Right hindlimb (tissue), 1 donor: ENCODE measurements at places on chromosomes 5 and 9.

DNA sequence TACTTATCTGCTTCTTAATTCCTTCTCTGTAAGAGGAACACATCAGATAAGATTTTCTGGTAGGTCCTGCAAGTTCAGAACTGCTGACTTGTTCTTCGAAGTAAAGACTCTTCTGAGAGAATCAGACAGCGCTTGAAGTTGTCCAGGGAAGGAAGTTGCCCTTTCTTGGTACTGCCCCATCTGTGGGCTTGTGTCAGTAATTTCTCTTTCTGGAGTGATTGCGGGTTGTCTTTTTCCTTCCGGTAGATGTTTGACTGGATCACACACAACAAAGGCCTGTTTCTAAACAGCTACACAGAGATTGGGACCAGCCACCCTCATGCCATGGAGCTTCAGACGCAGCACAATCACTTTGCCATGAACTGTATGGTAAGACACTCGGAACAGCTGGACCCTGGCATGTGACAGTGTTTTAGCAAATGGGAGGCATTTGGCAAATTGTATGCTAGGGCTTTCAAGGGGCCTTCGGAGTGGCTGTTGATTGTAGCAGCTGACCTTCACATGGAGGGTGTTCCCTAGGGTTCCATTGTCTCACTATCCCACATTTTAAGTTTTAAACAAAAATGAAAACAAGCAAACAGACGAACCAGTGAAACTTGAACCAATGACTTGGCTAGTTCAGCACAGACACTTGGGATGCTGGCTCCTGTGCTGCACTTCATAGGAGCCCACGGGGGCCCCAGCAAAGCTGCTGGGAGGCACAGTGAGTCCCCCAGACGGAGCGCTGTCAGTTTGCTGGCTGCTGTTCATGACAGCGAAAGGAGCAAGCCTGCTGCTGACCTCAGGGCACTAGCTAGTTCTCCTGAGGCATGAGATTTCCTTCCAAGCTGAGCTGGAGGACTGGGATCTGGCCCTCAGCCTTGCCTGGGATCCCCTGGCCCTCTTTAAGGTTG, 149.9 kb downstream of the TRIO start:
- peak; percentile 47 for DNase-seq

DNA sequence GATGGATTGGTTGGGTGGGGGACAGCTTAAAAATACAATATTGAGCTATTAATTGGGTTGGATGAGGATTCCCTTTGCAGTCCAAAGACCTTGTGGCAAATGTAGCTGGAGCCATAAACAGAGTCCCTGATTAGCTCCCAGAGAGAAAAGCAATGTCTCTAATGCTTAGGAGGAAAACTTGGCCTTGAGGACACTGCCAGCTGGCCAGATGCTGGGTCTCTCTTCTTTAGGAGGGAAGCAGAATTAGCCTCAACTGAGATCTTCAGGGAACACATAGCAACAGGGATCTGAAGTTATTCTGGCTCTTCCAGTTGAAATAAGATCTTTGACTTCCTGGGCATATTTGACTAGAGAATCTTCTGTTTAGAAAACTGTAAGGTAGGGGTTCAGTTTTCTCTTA, 121.7 kb upstream of the WWC1 start:
- DNase-seq: no peak

GRCh38 chr5:151758141-151758429, 346 bp downstream of the ATOX1 start:
- DNase-seq: peak; percentile 44

- no peak for DNase-seq
Measured at GRCh38 chr5:164893071-164893470, 1387.7 kb downstream of the MAT2B start.

DNA sequence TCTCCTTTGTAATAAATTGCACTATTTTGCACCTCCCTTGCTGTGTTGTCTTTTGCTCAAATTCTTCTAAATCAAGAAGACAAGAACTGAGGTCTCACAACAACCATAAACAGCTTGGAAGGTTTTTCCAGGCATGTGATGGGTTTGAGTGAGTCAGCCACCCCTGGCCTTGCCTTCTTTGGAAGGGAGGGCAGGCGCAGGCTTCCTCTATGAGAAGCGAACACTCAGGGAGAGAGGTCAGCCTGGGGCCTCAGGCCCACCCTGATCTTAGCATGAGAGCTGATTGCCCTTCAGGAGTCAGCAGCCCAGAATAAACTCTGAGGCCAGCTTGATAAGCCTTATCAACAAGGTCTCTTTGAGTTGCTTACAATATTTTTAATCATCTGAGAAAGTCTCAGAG, 31.6 kb downstream of the S1PR3 start:
- no peak for DNase-seq

GRCh38 chr9:24901319-24901718, 355.6 kb upstream of the IZUMO3 start:
- DNase-seq: no peak

- no peak for DNase-seq
Measured at GRCh38 chr5:45578270-45578669, 117.9 kb downstream of the HCN1 start.

DNA sequence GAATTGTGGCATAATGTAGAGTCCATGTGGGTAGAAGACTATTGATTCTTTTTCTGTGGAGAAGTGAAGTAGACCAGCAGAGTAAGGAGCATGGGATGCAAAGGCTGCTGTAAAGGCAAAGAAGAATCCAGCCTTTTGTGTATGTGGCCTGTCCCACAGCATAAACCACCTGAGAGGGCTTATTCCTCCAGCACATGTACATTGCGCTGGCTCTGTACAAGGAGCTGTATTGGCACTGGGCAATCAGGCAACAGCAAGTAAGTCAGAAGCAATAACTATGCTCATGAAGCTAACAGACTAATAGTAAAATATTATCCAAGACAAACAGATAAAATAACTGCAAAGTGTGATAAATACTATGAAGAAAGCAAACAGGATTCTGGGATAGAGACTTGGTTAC, 86.2 kb downstream of the LURAP1L start:
- no peak for DNase-seq

DNA sequence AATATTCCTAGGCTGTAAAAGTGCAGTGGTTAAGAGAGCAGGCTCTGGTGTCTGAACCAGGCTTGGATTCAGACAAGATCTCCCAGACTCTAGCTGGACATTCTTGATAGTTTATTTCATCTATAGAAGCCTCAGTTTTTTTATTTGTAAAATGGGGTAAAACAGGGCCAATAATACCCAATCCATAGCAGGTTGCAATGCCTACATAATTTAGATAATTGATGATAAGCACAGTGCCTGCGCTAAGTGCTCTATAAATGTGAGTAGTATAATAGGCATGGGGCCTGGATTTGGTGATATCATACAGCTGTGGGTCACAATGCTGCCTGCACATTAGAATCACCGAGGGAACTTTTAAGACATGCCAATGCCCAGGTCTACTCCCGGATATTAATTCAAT, 603.5 kb downstream of the ISL1 start:
- DNase-seq: no peak

GRCh38 chr5:137815202-137815990, 52.3 kb upstream of the MYOT start:
- DNase-seq: no peak

DNA sequence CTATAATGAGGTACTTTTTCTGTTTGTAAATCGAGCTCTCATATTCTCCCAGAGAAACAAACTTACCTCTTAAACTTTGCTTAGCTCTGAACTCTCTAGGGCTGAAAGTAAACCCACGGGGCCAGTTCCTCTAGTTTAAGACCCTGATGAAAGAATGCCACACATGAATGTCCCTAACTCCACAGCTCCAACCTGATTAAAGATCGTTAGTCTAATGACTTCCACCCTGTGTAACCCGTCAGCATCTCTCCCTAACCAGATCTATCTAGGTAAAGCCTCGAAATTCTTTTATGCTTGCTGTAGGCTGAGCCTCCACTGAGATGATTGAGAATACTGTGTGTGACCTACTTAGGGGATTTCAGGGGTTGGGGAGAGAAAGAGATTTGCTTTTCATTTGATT, 27.0 kb downstream of the ADRA1B start:
- no peak for DNase-seq

DNA sequence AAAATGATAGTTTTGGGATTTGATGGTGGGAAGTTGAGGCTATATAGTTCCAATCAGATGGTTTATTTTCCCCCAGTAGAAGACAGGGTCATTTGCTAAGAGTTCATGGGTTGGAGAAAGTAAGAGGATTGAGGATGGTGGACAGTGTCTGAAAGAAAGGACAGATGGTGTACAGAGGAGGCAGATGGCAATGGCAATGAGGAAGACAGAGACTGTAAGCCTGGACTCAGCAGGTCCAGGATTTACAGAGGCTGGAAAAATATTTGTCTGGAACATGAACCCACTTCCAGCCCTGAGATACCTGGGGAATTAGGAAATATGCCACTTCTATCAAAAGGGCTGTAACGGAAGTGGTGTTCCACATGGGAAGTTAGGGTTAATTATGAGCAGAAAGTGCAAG, 84.5 kb downstream of the PCSK1 start:
- no peak for DNase-seq

DNA sequence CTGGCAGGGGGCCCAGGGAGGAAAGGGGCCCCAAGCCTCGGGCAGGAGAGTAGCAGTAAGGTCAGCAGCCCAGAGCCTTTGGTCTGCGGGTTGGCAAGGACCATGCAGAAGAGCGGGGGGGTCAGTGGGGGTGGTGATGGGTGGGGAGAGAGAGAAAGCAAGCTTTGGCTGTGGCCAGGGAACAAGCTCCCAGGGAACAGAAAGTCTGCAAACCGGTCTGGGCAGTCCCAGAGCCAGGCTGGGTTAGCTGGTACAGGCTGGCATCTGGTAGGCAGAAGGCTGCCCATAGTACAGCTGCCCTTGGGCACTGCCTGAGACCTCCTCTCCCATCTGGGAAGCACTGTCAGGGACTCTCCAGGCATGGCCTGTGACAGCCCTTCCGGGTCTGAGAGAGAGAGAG, 10.5 kb upstream of the EPB41L4B start:
- DNase-seq: peak; percentile 67

DNA sequence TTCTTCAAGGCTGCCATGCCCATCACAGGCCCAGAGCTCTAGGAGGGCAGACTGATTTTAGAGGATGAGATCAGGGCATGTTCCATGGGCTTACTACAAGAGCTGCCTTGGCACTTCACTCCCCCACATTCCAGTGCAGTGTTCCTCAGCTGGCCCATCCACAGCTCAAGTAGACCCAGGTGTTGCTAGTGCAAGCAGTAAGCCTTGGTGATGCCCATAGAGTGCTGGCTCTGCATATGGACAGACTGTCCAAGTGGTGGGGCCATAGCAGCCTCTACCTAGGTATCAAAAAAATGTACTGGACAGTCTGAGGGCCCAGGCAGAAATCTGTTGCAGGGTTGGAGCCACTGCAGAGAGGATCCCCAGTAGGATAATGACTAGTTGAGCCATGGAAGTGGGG, 366.6 kb downstream of the FGF10 start:
- no peak for DNase-seq

DNA sequence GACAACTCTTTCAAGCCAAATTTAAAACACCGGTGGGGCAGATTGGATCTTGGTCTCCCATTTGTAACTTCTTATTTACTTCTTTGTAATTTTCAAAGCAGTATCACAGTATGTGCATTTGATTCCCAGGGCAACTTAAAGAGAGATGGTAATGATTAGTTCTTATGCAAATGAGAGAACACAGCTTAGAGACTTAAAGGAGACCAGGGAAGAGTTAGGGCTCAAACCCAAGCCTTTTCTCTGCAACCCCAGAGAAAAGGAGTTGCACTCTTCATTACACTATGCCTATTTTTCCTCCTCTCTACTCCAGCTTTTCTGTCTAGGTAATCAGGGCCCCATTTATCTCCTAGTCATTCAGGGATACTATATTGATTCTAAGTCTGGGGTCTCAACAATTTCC, 237.8 kb upstream of the NMUR2 start:
- no peak for DNase-seq

- no peak for DNase-seq
Measured at GRCh38 chr5:159854916-159855315, 61.4 kb upstream of the ADRA1B start.

DNA sequence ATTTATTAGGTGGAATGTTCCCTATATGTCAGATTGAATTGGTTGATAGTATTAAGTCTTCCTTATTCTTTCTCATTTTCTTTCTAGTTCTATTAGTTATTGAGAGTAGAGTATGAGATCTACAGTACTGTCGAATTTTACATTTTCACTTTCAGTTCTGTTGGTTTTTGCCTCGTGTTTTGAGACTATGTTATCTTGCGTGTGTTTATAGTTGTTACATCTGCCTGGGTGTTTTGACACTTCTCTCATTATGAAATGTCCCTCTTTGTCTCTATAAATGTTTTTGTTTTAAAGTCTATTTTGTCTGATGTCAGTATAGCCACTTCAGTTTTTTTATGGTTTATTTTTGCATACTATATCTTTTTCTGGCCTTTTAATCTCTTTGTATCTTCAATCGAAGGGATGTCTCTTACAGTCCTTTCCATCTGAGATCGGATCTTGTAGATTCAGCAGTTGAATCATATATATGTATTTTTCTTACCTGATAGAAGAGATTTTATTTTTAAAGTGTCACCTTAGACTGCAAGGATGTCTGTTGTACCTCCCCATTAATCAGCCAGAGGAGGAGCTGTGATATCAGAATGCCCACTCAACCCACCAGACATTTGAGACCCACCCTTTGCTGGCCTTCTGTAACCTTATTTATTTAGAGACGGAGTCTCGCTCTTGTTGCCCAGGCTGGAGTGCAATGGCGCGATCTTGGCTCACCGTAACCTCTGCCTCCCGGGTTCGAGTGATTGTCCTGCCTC, 20.7 kb downstream of the EHMT1 start:
- DNase-seq: no peak
